ENCODE measurements at places on chromosomes 6 and 20.

DNA sequence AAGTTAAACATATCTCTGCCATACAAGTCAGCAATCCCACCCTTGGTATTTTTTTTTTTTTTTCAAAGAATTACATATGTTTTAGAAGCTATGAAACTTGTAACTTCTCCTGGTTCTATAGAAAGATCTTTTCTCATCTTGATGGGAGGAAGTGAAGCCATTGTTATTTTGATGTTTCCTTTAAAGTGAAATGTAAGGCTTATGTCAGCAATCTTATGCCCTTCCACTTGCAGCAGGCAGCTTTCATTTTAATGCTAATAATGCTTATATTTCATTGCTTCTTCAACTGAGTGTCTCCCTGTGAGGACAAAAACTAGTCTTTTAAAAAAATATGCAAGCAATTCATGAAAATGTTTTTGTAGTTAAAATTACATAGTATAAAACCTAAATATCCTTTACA is 1614.7 kb downstream of the KHDRBS2 start:
- no peak for DNase-seq

- DNase-seq = no peak
Observed at GRCh38 chr6:3407840-3408239, 49.0 kb downstream of the SLC22A23 start.

DNA sequence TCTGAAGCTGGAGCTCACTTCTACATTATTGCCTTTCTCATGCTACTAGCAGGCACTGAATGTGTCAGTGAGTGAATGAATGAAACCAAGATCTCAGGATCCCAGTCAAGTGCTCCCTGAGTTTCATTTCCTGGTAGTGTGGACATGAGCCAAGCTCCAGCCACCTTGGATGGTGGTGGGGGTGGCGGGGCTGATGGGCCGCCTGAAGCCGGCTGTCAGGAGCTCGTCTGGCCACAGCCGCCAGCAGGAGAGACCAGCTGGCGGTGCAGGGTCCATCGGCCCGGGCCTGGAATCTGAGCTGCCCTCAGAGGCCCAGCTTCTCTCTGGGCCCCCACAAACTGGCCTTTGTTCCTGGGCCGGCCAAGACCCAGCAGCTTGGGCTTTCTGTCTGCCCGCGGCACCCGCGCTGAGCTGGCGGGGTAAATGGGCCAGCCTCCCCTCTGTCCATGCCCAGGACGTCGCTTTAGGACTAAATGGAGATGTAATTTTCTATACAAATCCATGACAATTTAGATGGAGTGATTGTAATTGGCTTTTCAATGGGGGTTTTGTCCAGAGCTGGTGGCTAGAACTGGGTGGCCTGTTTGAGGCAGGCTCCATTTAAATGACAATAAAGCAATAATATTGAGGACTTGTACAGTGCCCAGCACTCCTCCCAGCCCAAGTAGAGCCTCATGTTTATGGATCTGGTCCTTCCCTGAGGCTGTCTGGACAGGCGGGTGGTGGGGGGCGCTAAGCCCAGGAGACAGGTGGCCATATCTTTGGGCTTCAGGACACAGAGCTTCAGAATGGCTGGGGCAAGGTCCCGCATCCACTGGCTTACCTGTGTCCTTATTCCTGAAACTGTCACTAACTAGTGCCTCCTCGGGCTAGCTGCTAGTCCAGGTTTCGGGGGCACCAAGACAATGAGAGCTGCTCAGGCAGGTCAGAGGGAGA is 43.5 kb downstream of the NOL4L start:
- peak; percentile 47 for DNase-seq

GRCh38 chr20:24148372-24148771 is 159.8 kb upstream of the GGTLC1 start:
- DNase-seq = peak; percentile 99

GRCh38 chr6:138432063-138432356 is 28.0 kb downstream of the HEBP2 start:
- DNase-seq = no peak

- DNase-seq = no peak
Observed at GRCh38 chr6:169960521-169960885, 209.1 kb downstream of the ERMARD start.

DNA sequence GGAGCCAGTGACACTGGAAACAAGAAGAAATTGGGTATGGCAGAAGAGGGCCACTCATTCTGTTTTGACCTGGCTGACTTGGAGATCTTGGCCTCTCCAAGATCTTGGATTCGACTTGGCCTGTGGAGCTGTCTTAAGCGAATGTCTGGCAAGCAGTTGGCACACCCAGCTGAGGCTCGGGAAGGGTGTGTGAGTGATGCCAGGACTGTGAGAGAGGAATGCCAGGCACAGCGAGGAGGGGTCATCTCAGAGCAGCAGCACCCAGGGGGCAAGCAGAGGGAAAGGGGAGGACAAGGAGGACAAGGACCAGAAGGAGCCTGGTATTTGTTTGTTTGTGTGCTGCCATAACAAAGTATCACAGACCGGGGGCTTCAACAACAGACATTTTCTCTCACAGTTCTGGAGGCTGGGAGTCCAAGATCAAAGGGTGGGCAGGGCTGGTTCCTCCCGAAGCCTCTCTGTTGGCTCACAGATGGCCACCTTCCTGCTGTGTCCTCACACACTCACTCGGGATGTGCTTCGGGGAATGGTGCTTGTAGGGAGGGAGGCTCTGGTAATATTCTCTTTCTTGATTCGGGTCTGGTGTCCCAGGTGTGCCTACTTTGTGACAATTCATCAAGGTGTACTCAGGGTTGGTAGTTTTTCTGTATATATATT is 33.0 kb downstream of the RPP40 start:
- no peak for DNase-seq

Data from MV-4-11 (cell line).